Fibroblast of skin of right biceps (primary cell): ENCODE measurements at places on chromosomes 11 and 22.

DNA sequence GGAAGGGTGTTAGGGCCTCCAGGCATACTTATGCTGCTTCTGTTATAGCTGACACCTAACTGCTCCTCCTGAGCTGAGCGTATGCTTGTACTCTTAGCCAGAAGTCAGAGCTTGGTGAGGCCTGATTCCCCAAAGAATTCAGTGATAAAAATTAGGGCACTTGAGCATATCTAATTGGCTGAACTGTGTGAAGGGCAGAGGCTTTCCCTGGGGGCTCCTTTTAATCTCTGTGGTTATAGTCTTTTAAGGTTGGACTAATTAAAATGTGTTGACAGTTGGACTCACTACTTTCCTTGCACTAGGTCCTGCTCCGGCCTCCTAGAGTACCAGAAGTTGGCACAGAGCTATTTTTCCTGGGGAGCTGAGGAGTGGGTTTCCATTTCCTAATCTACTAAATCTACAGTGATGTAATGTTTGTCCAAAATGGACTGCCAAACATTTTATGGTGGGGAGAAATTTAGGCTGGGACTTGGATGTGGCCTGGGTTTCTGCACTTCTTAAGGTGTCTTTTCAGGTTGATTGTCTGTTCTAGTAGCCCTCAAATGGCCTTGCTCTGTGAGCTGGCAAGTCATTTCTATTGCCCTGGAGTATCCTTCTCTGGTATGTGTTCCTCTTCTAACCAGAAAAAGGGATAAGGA is 18.4 kb downstream of the STIM1 start:
- no peak for DNase-seq

DNA sequence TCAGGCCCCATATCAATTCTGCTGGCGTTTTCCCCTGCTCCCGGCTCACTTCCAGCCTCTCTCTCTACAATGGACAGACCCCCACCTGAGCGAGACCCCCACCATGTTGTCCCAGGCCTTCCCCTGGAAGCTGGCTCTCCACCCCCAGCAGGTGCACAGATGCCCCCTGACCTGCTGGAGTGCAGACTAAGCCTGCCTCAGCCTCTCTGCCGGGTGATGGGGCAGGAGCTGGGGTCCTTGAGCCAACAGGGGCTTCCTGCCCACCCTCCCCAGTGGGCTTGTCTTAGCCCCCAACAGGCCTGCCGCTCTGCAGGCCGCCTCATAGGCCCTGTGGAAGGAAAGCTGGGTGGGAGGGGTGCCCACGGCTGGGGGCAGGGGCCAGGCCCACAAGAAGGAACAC is 10.0 kb downstream of the ELFN2 start:
- no peak for DNase-seq

GRCh38 chr11:134559602-134559962 is 147.5 kb upstream of the B3GAT1 start:
- DNase-seq = no peak

GRCh38 chr11:118283037-118283636 is 19.0 kb upstream of the MPZL2 start:
- no peak for DNase-seq

DNA sequence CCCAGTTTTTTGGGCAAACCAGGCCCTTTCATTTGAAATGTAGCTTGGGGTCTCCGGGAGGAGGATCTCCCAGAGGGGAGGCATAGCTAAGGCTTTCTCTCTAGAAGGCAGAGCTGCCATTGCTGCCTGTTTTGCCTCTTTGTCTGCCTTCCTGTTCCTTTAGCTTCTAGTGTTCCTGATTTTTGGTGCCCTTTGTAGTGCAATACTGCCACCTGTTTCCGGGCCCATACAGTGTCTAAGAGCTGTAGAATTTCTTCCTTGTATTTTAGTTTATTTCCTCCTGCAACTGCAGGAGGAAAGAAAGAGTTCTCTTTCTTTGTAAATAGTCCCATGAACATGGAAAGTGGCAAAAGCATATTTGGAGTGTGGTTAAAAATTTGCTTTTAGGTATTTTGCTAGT is 19.3 kb upstream of the GLYATL1 start:
- DNase-seq = no peak

DNA sequence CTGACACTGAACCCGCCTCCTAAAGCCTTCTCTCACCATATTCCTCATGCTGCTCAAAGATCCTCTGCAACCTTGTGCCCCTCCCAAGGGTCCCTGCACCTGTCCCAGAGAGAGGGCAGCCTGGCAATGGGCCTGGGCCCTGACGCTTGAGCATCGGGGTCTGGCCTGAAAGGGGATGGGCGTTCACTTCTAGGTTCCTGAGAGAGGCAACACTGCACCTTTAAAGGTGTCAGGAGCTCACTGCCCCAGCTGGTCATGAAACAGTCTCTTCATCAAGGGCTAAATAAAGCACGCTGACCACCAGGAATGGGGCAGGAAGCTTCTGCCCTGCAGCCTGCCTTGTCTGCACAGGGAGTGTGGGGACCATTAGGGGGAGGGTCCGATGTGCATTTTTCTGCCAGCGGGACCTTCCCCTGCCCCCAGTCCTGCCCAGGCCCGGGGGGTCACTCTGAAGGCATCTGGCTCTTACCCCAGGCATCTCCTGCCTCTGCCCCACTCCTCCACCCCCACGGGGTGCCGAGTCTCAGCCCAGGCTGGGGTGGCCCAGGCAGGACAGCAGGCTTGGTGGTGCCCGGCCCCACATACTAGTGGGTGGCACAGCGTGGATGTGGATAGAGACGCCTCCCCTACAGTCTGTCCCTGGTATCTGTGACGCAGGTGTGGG is 3.5 kb downstream of the C11orf21 start:
- no peak for DNase-seq

GRCh38 chr11:3939651-3940190 is 84.3 kb downstream of the STIM1 start:
- DNase-seq = peak; percentile 70

DNA sequence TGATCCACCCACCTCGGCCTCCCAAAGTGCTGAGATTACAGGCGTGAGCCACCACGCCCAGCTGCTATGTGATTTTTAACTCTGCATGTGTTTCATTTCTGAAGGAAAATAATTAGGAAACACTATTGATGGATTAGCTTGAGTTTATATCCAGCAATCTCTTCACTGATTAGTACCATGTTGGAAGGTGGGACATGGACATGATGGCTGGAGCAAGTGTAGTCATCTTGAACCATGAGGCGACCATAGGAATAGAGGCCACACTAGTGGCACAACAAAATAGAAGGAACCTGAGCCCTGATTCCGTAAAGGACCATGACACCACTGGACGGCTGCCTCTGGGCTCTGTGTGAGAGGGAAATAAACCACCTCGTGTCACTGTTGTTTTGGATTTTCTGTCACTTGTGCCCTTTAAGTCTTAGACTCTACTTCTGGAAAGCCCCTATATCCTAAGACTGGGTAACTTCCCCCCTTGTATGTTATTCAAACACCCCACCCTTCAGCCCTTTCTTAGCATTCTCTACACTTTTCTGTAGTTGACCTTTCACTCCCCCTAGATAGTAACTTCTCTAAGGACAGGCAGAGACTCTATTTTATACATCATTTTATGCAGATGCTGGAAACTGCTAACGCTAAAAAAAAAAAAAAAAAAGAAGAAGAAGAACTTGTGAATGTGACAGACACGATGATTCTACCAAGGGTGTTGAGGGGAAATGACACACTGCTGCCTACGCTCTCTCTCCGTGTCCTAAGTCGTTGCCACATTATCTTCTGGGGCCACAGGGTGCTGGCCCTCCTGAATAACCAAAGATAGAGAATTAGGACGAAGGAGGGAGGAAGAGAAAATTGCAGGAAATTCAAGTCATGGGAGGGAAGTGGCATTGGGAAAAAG is 2.7 kb upstream of the VPS37C start:
- DNase-seq = no peak

DNA sequence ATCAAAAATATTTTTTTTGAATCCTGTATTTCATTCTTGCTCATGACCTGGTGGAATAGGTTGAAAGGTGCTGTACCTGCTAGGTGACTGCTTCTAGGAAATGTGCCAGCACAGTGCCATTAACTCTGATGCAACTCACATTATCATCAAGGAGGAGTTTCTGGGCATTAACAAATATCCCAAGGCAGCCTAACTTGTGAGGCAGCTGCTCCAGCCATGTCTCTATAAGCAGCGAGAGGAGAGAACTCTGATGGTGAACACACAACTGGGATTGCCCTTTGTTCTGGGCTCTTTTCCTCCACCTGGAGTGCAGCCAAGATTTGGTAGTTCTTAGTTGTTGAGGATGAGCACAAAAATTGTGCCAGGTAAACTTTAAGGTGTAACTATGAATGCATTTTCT is 25.6 kb downstream of the HEPHL1 start:
- DNase-seq = no peak

DNA sequence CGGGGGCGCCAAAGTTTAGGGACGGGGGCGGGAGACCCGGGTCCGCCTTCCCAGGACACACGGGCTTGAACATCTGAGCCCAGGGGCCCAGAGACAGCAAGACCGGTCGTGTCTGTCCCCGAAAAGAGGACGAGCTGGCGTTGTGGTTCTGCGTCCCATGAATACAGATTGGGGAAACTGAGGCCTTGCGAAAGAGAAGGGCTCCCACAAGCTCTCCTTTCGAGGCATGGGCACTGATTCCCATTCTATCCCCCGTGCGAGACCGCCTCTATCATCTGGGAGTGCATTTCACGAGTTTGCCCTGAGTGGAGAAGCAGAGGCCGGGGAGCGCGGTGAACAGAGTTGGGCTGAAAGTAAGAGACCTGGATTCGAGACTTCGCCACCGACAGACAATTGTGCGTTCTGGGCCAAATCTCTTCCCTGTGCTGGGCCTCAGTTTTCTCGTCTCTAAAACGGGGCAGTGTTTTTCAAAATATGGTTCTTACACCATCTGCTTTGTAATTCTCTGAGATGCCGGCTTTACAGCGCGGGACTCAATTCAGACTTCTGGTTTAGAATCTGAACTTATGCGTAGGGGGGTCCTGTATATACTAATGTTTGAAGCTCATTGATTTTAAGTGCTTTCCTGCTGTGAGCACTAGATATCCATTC is 471 bp downstream of the RNF185 start:
- no peak for DNase-seq

DNA sequence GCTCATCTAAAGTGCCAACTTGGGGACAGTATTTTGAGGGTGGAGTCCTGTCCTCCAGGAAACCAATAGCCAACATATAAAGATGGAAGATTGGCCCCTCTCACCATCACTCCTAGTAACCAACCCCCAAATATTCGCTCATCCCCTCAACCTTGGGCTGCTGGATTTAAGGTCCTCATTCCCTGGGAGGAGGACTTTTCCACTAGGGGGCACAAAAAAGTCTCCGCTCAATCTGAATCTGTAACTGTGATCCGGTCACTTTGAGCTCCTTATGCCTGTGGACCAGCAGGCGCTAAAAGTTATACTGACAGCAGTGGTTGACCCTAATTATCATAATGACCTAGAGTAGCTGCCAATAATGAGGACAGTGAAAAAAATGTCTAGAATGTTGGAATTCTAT is 20.5 kb upstream of the CLPB start:
- no peak for DNase-seq
